Ureter (tissue), 1 donor: ENCODE measurements at places on chromosomes 7 and 10.

- no peak for DNase-seq
These were observed 40.4 kb downstream of the IFIT5 start for GRCh38 chr10:89454561-89455347.

GRCh38 chr10:74968667-74969061, 142.3 kb downstream of the KAT6B start:
- DNase-seq: no peak

GRCh38 chr7:27863880-27864279, 123.9 kb downstream of the TAX1BP1 start:
- DNase-seq: no peak

- DNase-seq: no peak
These were observed 88.2 kb downstream of the PARD3 start for GRCh38 chr10:34726862-34727261.

DNA sequence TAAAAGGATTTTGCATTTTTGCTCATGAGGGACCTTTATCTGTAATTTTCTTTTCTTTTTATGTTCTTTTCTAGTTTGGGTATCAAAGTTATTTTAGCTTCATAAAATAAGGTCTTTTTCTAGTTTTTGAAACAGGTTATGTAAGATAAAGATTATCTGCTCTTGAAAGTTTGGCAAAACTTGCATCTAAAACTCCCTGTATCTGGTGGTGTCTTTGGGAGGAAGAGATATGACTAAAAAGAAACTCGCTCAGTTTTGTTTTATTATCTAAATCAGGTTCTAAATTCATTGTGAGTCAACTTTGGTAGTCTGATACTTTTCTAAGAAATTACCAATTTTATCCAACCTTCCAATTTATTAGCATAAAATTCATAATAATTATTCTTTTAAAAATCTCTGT, 55.1 kb downstream of the VCL start:
- no peak for DNase-seq

DNA sequence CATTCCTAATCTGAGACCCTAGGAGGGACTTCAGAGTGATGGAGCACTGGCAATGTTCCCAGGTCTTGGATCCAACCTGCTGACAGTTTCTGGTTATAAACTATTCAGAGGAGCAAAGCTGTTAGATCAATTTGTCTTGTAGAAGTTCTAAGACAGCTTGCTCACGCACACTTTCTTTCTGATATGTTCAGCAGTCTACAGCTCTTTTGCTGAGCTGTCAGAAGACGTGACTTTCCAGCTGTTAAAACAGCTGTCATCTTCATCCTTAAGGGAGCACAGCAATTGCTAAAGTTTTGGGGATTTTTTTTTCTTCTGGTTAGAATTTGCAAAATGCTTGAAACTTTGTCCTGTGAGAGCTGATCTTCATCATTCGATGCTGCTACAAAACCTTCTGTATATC, 823.1 kb downstream of the SORCS1 start:
- no peak for DNase-seq

DNA sequence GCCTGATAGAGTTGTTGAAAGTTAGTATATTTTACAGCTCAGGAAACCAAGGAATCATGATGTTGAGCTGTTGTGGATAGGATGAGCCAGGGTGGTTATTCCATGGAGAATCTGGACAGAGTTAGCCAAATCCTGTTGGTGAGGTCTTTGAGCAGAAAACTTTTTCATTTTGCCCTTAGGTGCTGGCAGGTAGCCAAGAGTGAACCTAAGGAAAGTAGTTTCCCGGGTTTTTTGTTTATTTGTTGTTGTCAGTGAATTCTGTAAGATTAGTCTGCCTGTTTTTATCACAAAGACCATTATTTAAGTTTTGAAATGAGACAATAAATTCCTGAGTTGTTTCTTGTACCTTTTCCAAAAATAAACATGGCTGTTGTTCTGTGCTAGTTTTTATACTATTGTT, 61.0 kb downstream of the GALNT11 start:
- DNase-seq: no peak

- DNase-seq: no peak
These were observed 506.2 kb downstream of the GALNT17 start for GRCh38 chr7:71638108-71638507.

GRCh38 chr7:152643979-152644559, 31.9 kb downstream of the XRCC2 start:
- DNase-seq: no peak

DNA sequence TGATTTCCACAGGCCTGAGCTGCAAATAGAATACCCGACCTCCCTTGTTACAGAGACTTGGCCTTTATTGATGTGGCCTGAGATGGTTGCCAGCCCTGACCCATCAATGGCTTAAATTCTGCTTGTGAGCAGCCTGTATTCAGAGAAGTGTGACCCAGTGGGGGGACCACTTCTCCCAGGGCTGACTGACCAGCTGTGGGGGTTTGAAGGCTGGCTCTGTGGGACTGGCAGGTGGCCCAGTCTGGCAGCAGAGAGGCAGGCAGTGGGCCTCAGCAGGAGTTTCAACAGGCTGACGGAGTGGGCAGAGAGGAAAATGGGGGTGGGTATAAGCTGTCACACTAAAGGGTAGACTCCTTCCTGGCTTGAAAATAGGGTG, 12.2 kb upstream of the PPIF start:
- DNase-seq: no peak

GRCh38 chr7:107958764-107959526, 44.0 kb downstream of the LAMB1 start:
- DNase-seq: no peak

GRCh38 chr10:104546756-104547155, 94.3 kb upstream of the SORCS3 start:
- DNase-seq: peak; percentile 12
